ENCODE measurements at places on chromosomes 13 and 19. TPM values are rescaled to one million over a fixed set of nuclear protein-coding genes. Genes with fewer than 3 reads are reported as not detected.
A peak's percentile ranks its signal among the peaks of the same experiment; 100 is the strongest.

GRCh38 chr13:41678848-41679247 is 221.5 kb downstream of the RGCC start:
- no peak for DNase-seq

DNA sequence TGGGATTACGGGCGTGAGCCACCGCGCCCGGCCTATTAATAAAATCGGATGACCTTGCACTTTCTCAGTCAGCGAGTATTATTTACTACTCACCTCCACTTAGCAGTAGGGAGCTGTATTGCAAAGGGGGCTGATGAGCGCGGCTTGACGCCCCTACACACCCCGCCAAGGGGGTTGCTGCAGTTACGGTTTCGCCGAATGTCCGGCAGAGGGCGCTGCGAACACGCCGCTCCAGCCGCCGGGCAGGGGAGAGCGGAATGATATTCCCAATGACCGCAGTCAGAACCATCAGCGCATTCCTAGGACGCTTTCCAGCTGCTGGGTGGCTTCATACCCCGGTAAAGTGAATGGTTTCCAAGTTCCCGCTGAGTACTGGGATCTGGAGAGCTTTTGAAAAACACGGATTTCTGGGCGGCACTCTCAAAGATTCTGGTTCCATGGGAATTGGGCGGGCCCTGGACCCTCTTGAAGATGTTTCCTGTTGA is 30.0 kb upstream of the TPT1 start:
- peak; percentile 44 for DNase-seq

Gene ZNF865
- 12.7 TPM for polyA plus RNA-seq

Gene CLEC11A
- 39.3 TPM for polyA plus RNA-seq

- DNase-seq: no peak
Measured at GRCh38 chr13:97848886-97849285, 104.6 kb upstream of the IPO5 start.

GRCh38 chr19:48975947-48976847 is 11.1 kb downstream of the FTL start:
- DNase-seq: no peak

GRCh38 chr13:55937180-55937579 is 1203.5 kb upstream of the PRR20A start:
- DNase-seq: no peak

DNA sequence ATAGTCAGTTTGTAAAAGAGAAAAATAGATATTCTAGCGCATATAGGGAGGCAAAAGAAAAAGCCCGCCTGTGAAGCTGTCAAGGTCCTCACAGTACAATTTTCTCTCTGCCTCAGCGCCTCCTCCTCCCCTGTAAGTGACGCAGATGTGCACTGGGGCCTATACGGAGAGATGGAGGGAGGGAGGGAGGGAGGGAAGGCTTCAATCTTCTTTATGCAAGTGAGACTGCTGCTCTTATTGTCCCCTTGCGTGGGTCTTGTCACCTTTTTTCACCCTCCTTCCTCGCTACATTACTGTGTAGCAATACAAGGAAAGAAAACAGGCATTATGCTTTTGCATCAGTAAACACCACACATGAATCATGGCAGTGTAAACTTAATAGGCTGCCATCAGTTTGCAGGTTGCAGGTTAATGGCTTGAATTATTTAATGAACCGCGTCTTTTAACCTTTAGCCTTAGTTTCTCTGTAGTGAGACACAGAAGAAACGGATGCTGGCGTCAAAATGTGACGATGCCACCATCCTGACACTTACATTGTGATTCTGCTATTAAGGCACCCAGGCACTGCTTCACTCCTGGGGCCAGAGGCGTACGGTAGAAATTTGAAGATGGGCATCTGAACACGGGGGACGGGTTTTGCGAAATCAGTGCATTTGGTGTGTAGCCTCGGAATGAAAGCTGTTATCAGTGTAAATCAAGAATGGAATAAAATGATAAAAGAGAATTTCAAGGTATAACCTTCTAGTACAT is at the start of gene KLHL1:
KLHL1 (minus strand) TSS at position 97 of the 750 bp plus-strand sequence. CDS start 753 bp downstream, outside the sequence.
- DNase-seq: peak; percentile 23

DNA sequence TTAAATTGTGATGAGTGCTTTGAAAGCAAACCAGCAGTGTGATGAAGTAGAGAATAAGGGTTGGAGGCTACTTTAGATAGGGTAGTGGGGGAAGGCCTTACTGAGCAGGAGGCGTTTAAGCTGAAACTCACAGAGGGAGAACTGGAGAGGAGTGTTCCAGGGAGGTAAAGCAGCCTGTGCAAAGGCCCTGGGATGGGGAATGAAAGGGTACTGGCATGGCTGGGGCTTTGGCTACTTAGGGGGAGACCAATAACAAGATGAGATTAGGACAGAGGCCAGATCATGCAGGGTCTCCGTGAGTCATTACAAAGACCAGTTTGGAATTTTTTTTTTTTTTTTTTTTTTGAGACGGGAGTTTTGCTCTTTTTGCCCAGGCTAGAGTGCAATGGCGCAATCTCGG is 1.1 kb downstream of the PPP5C start:
- DNase-seq: no peak

Gene PSG1
- 0.10 TPM for polyA plus RNA-seq

GRCh38 chr19:10752237-10752912 is 34.5 kb downstream of the DNM2 start:
- no peak for DNase-seq

DNA sequence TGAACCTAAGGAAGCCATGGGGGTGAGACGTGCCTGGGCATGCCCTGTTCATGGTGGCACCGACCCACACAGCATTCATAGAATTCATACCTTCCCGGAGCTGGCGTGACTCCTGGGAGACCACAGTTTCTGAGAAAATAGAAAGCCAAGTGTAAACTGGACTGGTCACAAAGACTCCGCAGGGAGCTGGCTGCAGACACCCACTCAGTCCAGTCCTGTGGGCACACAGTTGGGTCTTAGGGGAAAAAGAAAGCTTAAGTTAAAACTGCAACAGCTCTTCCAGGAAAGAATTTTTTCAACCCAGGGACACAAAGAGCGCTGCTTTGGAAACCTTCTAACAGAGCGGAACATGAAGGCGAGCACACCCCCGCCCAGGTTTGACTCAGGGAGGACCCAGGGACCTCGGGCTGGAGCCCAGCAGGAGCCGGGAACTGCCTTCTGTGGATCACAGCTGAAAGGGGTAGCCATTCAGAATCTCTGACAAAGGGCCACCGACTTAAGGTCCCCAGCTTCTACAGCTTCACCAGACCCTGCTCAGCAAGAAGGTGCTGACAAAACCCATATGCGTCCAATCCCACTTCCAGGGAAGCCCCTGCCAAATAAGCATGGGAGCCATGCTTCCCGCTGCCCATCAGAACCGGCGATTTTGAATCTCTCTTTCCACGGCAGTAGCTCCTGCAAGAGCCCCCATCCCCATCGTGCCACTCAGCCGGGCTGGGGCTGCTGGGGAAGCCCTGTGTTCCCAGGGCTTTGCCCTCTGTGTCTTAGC is 183.7 kb downstream of the COL4A1 start:
- DNase-seq: no peak

- no peak for DNase-seq
Measured at GRCh38 chr19:56837004-56837403, 3.5 kb downstream of the PEG3 start.

Gene TMEM255B
- 7.6 TPM for polyA plus RNA-seq

DNA sequence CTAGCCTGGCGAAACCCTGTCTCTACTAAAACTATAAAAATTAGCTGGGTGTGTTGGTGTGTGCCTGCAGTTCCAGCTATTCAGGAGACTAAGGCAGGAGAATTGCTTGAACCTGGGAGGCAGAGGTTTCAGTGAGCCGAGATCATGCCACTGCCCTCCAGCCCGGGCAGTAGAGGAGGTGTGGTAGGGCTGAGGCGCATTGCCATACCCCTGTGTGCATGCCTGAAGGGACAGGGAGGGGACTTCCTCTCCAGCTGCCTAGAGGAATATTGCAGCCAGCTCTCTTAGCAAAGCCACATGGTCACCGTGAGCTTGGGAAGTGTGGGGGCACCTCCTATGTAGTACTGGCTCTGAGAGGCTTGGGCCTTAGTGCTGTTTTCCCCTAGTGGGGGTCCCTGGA is 29.2 kb upstream of the PEPD start:
- DNase-seq: no peak

- DNase-seq: no peak
Measured at GRCh38 chr19:47002106-47002766, 17.4 kb upstream of the NPAS1 start.

GRCh38 chr13:22944378-22944777 is 236.4 kb upstream of the SGCG start:
- DNase-seq: no peak

Gene MISP3
- polyA plus RNA-seq: 6.7 TPM

DNA sequence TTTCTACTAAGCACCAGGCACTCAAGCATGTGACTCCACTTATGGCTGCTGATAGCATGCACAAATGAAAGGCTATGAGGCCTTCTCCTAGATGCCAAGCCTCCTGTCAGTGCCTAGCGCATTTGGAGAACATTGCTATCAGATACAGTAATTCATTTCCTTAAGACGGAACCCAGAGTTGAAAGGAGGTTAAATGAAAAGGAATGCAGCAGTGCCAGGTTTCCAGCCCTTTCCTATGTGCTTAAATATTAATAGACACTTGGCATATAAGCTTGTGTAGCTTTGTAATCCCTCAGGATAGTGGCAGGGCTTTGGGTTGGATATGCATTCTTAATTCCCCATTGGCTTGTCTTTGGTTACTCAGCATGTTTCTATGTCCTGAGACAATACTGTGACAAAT is 140.1 kb upstream of the FRY start:
- no peak for DNase-seq

Gene SOX1
- polyA plus RNA-seq: not detected

DNA sequence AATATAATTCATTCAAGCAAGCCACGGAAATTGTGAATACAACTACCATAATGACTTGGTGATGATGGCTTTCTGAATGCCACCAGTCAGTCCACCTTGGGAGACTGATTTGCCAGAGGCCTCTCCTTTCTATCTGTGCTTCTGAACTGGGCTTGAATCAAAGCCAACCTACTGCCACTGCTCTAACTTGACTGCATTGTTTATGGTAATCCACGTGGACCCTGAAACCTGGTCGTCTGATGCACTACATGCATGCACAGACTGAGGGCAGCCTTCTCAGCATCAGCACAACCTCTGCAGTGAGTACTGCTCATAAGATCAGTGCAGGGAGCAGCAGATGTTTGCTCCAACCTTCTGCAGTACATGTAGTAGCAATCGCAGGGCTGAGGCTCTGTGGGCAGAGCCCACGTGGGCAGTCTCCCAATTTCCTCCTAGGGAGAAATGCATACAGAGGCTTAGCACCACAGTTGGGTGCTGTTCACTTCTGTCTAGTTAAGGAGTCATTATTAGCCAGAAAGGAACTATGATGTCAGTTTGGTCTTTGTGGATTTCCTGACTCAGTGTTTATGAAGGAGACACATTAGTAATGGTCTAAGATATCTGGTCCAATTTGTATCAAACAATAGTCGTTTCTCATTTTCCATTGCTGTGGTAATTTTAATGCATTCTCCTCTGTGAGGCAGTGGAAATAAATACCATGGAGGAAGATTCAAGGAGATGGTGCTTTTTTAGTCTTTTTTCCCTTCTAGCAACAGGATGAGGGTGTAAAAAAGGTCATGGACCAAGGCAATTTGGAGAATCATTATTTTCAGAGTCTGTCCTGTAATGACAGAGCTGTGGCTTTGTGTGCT is 82.5 kb downstream of the AKAP11 start:
- no peak for DNase-seq

DNA sequence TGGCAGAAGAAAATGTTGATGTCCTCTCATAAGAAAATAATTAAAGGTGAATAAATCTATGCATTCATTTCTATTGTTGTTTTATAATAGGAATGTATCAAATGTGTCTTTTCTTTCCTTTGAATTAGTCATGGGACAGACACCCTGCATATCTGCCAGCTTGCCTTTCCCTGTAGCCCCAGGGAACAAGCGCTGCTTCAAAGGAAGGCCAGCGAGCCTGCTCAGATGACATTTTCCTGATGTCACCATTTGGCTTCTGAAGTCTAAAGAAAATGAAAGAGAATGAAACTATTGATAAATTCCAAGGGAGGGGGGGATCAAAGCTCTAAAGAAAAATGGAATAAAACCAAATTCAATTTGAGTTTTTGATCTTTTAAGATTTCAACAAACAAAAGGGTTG is 574.8 kb downstream of the IRS2 start:
- DNase-seq: no peak

DNA sequence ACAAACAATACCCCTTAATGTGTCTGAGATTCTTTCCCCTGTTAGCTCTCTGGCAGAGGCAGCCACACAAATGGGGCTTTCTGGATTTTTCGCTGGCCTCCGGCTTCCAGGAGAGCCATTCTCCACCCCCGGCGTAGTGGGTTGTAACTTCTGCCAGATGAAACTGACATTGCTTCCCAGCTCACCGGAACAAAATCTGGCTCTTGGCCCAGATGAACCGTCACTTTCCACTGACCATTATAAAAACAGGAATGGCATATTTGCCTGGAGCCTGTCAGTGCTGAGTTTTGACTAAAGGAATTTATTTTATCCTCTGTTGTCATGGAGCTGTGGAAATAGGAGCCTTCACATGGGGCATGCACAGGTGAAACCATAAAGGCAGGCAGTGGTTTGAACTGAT is 120.6 kb upstream of the GPR12 start:
- DNase-seq: no peak

- no peak for DNase-seq
Measured at GRCh38 chr19:30345686-30346085, 26.5 kb upstream of the ZNF536 start.

GRCh38 chr13:60335531-60335930 is 61.5 kb upstream of the TDRD3 start:
- no peak for DNase-seq

Gene SCN1B
- 1.3 TPM for polyA plus RNA-seq
